SK-MEL-5 (cell line): ENCODE measurements at places on chromosomes 6 and 20.

DNA sequence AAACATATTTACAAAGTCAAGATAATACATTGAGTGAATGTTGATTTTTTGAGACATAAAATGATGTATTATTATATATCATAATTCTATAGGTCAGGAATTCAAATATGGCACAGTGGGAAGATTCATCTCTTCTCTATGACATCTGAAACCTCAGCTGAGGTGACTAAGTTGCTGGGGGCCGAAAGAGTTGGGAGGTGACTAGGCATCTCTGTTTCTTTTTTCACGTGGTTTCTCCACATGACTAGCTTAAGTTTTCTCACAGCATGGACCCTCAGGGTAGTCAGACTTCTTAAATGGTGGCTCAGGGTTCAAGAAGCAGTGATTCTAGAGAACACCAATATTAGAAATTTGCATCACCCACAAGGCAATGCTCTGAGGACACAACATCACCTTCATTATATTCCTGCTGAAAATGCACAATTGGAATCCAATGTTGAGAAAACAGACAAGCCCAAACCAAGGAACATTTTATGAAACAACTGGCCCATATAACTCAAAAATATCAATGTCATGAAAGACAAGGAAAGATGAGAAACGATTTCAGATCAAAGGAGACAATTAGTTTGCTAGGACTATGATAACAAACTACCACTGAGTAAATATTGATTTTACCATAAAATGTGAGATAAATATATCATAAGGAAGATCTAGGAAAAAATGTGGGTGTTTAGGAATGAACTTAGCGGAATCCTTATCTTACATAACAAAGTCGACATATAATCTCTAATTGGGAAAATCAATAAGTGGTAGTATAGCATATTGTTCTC is 273.3 kb upstream of the IRAK1BP1 start:
- DNase-seq: no peak

GRCh38 chr6:14729129-14729871 is 516.6 kb upstream of the JARID2 start:
- no peak for DNase-seq

DNA sequence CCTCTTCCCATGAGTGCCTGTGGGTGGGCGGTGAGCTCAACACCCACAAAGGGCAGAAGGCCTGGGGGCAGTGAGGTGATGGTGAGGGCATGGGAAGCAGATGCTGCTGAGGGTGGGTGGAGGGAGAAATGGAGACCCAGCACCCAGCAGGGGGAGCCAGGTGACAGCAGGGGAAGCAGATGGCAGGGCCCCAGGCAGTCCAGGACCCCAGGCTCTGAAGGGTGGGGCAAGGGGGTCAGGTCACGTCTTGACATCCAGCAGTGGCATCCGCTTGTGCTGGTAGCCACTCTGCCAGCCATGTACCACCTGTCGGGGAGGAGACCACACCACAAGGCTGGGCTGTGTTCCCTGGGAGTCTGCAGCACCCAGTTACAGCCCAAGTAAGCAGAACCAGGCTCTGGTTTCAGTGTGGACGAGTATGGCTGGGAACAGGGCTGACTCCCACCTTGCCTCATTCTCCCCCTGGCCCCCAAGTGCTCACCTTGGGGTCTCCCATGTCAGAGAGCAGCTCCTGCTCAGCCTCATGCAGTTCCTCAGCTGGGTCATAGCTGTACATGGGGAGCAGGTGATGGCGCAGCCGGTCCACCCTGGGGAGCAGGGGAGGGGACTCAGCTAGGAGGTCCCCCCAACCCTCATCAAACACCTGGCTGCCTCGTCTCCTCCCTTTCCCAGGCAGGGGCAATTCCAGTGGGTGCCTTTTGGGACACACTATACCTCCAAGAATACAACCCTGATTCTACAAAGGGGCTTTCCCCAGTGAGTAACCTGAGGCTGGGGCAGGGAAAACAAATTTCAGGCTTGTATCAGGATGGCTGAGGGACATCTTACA is 2.0 kb downstream of the SMIM29 start:
- DNase-seq: peak; percentile 54

DNA sequence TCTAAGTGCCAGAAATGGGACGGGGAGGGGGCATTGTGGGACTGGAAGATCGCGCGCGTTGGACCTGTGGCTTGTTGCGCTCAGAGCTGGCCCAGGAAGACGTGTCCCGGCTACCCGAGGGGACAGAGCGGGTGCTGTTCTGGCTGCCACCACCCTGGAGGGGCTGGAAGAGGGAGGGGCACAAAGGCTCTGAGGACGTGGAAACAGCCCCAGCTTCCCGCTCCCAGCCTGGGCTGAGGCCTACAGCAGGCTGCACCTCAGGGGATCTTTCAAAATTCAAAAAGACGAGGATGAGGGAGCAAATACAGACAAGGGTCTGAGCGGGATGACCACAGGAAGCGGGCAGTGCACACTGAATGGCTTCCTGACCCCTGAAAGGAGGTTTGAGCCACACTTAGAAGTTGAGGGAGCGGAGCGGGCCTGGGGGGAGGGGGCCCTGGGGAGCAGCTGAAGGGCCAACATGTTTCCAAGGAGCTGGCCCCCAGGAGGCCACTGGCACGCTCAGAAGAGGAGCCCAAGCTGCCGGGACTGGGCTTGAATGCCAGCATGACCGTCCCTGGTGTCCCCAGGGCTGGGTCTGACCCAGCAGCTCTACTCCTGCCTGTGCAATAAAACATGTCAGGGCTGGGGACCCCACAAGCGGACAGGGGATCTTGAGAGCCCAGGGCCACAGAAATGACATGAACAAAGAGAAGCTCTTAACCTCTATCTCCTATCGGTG is 1.3 kb downstream of the OXT start:
- no peak for DNase-seq

GRCh38 chr20:45882469-45883099 is 1.6 kb downstream of the ZSWIM1 start:
- DNase-seq: no peak

DNA sequence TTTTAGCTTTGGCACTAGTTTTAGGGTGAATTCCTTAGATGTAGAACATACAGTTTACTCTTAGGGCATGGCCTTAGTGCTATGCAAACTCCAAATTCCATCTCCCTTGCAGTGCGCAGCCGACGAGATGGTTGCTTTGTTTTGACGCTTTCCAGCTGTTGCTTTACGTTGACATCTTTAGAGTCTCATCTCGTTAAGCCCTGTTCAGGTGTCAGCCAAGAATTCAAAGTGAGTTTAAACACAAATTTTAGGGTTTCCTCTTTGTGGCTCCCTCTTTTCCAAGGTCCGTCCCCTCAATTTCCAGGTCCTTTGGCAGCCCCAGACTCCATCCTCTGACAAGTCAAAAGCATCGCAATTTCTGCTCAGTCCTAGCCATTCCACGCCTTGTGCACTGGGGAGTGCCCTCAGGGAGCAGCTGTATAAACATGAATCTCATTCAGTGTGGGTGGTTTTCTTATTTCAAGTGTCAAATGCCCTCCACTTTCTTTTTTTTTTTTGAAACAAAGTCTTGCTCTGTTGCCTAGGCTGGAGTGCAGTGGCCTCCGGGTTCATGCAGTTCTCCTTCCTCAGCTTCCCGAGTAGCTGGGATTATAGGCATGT is 14.1 kb upstream of the MAK start:
- no peak for DNase-seq

- DNase-seq: no peak
Measured at GRCh38 chr20:33826270-33826897, 15.2 kb downstream of the CHMP4B start.

GRCh38 chr20:18032977-18033892 is 24.5 kb downstream of the OVOL2 start:
- DNase-seq: peak; percentile 86

DNA sequence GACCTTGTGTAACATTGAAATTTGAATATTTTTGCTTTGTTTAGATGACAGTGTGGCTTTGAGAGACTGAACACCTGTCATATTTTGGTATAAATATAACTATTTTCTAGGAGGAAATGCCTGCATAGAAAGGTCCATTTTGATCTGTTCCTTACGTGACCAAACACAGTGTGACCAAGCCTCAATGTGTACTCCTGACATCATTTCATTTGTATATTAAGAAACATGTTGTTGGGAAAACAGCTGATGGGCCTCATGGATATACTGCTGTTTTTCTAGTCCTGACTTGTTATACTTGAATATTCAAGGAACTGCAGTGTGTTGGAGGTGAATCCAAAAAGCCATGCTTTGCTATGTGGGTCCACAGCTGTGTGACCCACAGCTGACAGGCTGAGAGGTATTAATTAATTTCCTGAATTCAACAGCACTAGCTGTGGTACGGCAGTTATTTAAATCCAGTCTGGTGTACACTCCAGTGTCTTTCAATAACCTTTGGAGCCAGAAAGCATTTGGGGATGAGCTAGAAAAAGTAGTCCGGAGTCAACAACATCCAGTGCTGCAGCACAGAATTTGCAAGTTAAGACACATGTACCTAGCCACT is 18.9 kb downstream of the NCOA7 start:
- no peak for DNase-seq

DNA sequence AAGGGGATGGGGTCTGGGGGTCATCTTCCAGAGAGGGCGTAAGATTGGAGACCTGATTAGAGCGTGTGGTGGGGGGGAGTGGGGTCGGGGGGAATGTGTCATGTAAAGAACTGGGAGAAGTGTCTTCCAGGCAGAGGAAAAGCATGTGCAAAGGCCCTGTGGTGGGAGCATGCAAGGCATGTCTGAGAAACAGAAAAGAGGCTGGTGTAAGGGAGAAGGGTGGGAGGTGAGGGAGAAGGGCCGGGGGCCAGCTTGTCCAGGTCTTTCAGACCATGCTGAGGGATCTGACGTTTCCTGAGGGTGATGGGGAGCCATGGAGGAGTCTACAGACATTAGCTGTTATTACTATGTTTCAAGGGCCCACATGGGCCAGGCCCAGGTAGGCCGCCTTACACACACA is 30.4 kb upstream of the FKBP1A start:
- DNase-seq: no peak

DNA sequence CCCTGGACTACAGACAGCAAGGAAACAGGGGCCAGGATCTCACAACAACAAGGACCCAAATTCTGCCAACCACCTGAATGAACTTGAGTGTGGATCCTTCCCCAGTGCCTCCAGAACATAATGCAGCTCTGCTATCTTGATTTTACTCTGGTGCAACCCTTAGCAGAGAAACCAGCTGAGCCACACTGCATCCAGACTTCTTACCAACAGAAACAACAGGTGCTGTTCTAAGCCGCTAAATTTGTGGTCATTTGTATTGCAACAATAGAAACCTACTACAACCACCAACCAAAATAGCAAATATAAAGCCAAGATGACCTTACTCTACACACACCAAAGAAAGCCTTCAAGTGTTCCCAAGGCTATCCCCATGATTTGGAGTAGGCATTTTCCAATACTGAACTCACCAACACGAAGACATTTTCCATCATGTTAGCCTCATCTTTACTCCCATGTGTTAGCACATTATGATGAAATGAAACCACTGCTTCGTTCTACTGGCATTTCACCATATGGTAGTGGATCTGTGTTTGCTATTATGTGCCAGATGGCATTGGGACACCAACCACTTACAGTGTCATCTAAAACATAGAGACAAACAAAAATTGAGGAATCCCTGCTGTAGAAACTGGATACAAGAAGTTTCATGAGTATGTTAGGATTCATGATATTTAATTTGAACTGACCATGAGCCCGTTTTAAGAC is 249.8 kb upstream of the ID4 start:
- no peak for DNase-seq

GRCh38 chr6:137863091-137863797 is 3.8 kb upstream of the TNFAIP3 start:
- peak; percentile 78 for DNase-seq

DNA sequence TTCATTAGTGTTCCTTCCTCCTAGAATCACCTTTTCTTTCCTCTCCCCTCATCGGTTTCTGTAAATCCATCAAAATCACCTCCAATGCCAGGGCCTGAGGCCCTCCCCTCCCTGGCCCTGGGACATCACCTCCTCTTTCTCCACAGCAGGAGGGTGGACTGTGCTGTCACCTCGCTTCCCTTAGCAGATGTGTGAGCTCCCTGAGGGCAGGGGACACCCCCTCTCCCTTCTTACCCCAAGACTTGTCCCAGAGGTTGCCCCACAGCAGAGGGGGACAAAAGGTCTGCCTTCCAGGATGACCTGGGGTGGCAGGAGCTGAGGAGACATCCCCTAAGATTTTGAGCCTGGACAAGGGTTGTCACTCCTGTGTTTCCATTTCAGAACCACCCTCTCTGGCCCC is 5.9 kb downstream of the ULBP1 start:
- DNase-seq: no peak

GRCh38 chr6:7546896-7547295 is 5.4 kb downstream of the DSP start:
- no peak for DNase-seq

DNA sequence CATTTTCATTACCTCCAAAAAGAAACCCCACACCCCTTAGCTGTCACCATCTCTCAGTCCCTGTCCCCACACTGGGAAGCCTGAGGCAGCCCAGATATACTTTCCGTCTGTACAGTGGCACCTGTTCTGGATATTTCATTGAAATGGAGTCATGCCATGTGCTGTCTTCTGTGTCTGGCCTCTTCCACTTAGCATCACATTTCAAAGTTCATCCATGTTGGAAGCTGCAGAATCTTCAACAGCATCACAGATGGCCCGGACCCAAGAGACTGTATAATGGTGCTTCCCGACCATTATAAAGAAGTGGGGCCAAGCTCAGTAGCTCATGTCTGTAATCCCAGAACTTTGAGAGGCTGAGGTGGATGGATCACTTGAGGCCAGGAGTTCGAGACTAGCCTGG is 58.4 kb downstream of the DLGAP4 start:
- no peak for DNase-seq

GRCh38 chr20:17687800-17688199 is 5.8 kb upstream of the RRBP1 start:
- DNase-seq: no peak

DNA sequence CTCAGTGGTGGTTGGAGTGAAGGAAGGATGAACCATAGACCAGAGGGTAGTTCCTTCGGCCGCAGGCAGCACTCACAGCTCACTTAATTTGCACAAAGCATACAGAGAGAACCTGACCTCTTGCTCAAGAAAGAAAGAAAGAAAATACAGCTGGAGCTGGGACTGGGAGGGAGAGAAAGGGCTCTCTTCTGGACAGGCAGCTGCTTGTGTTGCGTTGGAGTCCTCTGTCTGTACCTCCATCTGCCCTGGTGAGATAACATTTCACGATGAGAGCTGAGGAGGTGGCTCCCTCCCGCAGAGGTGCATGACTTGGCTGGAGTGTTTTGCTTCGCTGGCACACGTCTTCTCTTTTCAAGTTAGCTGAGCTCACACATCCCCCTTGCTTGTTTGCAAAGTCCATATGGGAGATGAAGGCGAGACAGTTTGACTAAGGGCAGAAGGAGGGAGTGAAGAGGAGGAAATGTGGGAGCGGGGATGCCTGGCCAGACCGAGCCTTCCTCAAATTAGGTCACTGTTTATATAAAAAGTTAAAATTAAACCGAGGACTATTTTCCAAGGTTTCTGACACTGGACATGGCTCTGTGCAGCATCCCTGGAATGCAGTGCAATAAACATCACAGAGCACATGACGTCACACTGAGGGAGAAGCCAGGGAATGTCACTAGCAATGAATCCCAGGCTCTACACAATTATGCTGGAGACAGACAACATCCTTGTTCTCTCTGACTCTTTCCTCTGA is 359.4 kb downstream of the CD83 start:
- DNase-seq: peak; percentile 43

- no peak for DNase-seq
Measured at GRCh38 chr6:151620179-151620578, 126.4 kb downstream of the CCDC170 start.
